ENCODE measurements at places on chromosomes 6 and 20.

- DNase-seq: no peak
Observed at GRCh38 chr20:49100972-49101371, 54.9 kb downstream of the CSE1L start.

DNA sequence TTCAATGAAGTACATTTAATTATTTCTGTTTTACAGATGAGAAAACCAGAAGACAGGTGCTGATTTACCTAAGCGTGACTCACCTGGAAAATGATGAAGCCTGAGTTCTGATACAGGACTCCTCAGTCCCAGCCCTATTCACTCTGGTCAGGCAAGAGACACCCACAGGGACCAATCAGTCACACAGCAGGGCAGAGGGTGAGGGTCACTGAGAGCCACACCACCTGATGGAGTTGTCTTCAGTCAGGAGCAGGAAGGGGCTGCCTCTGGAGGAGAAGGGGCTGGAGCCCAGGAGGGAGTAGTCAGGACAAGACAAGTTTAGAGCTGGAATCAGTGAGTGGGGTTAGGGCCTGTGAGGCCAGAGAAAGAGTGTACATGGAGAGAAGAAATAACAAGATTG is 251.2 kb upstream of the MOCS1 start:
- DNase-seq: no peak

DNA sequence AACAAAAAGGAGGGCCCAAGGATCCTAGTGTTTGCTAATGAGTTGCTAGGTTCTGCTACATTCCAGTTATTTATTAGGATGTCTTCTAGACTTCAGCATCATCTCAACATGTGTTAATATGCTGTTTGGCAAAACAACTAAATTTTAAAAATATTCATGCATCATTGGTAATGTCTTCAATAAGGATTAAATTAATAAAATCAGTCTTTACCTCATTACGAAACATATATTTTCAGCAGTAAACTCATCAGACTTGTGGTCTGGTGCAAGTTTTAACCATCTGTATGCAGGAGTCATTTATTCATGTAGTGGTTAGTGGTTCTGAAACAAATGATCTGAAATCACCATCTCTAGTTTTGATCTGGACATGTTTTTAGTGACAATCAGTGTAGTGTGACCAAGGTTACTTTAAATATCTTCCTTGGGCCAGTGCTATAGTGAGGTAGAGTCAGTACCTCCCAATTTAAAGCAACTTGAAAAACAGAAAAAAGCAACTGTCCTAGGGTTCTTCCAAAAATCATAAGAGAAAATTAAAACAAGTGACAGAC is 85.0 kb upstream of the KCNK16 start:
- DNase-seq: no peak

DNA sequence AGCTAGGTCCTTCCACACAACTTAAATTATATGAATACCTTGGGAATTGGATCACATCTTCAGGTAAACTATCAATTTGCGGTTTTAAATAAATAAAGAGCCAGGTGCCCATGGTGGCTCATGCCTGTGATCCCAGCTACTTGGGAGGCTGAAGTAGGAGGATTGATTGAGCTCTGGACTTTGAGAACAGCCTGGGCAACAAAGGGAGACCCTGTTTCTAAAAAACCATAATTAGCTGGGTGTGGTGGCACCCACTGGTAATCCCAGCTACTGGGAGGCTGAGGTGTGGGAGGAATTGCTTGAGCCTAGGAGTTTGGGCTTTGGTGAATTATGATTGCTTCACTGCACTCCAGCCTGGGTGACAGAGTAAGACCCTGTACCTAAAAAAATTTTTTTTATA is 3.4 kb downstream of the GMNN start:
- DNase-seq: no peak

- DNase-seq: no peak
Observed at GRCh38 chr6:85382541-85382940, 67.3 kb upstream of the NT5E start.
